Endothelial cell (in vitro differentiated cells): ENCODE measurements at places on chromosomes 16 and 17. TPM values are rescaled to one million over a fixed set of nuclear protein-coding genes. Genes with fewer than 3 reads are reported as not detected.

The SLC2A4 gene
- total RNA-seq = 2.2 TPM

The GFER gene
- total RNA-seq = 30.0 TPM

The FLCN gene
- total RNA-seq = 50.4 TPM

The BRD7 gene
- 112 TPM for total RNA-seq
